ENCODE measurements at places on chromosomes 2 and 18.

- no peak for DNase-seq
These were observed 111.5 kb downstream of the MAPK4 start for GRCh38 chr18:50671376-50671775.

DNA sequence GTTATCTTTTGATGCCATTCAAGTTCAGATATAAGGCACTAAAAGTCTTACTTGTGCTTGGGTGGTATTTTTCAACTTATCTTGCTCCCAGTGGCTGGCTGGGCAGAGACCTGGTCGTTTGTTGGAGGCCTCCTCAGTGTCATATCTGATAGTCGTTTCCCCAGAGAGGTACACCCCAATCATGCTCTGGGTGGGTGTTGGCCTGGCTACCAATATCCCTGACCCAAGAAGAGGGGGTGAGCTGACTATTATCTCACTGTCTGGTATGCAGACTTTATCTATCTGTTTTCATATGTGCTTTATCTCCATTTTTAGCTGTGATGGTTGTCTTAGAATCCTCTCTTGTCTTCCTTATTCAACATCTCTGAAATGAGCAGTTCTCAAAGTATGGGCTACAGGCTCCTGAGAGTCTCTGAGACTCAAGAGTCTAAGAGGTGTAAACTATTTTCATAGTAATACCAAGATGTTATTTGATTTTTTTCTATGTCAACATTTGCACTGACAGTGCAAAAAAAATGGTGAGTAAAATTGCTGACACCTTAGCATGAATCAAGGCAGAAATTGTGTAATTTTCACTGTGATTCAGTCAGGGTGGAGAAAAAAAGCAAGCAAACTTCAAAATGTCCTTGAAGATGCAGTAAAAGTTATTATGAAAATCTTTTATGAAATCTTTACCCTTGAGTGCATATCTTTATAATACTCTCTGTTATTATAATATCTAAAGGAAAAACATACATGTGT is 12.3 kb upstream of the PLEK start:
- no peak for DNase-seq

- DNase-seq: no peak
These were observed 176.9 kb downstream of the PARD3B start for GRCh38 chr2:204722207-204722606.

- DNase-seq: no peak
These were observed 299.9 kb downstream of the AFF3 start for GRCh38 chr2:99842451-99842850.

GRCh38 chr2:70927138-70927537 is 8.6 kb upstream of the ATP6V1B1 start:
- DNase-seq: no peak

DNA sequence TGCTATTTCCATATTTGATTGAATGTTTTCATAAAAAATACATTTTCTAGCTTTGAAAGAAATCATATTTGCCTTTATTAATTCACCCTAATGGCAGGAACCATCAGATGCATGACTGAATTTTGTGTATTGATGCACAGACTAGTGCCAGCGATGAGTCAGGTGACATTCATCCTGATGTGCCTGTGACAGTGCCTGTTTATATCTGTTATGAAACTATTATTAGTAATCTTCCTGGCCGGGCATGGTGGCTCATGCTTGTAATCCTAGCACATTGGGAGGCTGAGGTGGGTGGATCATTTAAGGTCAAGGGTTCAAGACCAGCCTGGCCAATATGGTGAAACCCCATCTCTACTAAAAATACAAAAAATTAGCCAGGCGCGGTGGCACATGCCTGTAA is 170.0 kb downstream of the TSN start:
- no peak for DNase-seq

GRCh38 chr2:199329466-199329865 is 128.3 kb downstream of the SATB2 start:
- no peak for DNase-seq

GRCh38 chr2:152874955-152875354 is 156.5 kb downstream of the ARL6IP6 start:
- no peak for DNase-seq

- DNase-seq: no peak
These were observed 29.8 kb downstream of the TSPYL6 start for GRCh38 chr2:54226260-54226659.

- no peak for DNase-seq
These were observed 86.2 kb downstream of the SMIM21 start for GRCh38 chr18:75341267-75341666.

GRCh38 chr2:26613241-26614215 is 27.6 kb downstream of the CIB4 start:
- DNase-seq: no peak

All from Kasumi-1 (cell line).